Stimulated activated CD4-positive, alpha-beta T cell treated with anti-CD3 and anti-CD28 coated beads, Interleukin-1b, Interleukin-23, amount 100 ng/mL, for 4 hours (primary cell): ENCODE measurements at places on chromosomes 5 and 9.

GRCh38 chr5:87752362-87752761 is 339.6 kb upstream of the CCNH start:
- DNase-seq = no peak

GRCh38 chr9:4096121-4096520 is 203.7 kb downstream of the GLIS3 start:
- DNase-seq = no peak

DNA sequence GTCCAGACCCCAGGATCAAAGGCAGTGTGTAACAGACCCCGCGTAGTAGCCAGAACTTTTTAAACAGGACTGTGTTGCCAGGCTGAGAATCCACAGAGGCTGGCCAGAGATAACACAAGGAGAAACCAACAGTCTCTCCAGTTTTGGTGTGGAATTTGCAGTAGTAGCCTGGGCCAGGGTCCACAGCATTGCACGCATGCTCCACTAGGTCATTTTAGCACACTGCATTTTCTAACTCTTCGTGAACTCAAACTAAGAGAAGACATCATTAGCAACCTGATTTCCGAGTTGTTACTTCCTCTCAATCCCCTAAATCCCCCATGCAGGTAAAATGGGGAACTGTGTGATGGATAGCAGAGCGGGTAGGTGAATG is 119.6 kb downstream of the BOD1 start:
- DNase-seq = no peak

DNA sequence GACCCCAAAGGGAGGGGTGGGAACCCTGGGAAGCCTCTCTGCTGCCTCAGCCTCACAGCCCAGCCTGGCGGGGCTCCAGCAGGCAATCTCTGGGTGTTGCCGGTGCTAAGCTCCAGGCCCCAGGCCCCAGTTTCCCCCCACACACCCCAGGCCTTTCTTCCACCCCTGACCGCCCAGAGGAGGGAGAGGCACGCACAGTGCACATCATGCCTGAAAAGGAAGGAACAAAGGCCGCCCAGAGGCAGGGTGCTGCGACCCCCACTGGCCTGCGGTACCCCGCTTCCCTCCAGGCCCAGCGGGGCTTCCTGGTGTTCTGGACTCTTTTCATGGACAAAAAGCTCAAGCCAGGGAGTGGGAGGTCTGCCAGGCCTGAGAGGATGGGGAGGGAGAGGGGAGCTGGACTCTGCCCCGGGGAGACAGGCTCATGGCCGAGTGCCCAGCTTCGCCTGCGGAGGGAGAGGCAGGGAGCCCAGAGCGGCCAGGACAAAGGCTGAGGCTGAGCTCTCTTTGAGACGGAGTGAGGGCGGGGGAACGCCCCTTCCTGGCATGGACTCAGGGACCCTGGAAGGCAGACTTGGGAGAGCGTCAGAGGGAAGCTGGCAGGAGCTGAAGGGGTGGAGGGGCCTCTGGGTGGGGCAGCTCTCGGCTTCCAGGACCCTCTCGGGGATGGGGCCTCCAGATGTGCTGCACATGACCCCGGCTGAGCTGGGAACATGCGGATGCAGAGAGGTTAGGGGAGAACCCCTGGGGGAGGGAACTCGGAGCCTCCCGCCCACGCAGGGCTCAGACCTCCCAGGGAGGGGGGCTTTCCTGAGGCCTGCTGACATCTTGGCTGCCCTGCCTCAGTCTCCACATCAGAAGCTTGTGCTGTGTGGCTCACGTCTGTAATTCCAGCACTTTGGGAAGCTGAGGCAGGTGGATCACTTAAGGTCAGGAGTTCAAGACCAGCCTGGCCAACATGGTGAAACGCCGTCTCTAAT is 1.8 kb upstream of the ENTPD2 start:
- no peak for DNase-seq

DNA sequence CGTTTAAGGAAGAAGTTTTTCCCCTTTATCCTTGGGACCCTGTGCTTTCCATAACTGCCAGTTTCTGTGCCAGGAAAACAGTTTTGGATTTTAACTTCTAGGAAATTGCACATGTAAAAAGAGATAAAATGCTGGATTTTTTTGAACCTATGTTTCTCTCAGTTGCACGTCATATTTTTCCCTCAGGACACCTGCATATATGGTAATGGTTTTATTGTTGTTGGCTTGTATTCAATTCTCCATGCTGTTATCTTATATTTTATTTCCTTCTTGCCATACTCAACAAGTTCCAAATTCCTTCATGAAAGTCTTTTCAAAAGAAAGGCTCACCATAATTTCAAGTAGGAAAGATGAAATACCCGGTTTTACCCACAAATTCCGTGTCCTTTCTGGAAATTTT is 7.9 kb upstream of the ADAMTSL1 start:
- no peak for DNase-seq

DNA sequence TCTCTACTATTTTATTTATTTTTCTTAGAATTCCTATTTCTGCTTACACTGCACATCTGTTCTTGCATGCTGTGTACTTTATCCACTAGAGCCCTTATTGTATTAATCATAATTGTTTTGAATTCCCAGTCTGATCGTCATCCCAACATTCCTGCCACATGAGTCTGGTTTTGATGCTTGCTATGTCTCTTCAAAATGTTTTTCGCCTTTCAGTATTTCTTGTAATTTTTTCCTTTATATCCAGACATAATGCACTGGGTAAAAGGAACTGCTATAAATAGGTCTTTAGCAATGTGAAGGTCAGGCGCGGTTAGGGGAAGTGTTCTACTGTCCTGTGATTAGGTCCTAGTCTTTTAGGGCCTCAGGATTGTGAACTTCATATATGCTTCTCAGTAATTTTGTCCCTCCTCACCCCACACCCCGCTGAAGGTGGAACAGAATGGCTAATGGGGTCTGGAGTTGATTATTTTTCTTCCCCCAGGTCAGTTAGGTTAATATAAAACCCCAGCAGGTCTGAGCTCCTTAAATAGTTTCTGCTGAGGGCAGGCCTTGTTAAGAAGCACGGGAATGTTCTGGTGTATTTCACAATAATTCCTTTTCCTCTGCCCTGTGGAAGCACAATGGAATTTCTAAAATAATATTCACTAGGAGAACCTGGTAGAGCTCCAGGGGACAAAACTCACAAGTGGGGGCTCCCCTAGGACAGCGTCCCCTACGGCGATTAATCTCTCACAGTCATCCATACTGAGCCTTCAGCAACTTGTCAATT is 146.6 kb upstream of the TUT7 start:
- no peak for DNase-seq
